ENCODE measurements at places on chromosomes 3 and 15.

- no peak for DNase-seq
Observed at GRCh38 chr3:151318313-151318712, 1.7 kb upstream of the GPR87 start.

GRCh38 chr3:132638706-132639105 lies 20.9 kb downstream of the ACAD11 start:
- no peak for DNase-seq

GRCh38 chr3:47394140-47394870 lies 13.5 kb downstream of the PTPN23 start:
- no peak for DNase-seq

DNA sequence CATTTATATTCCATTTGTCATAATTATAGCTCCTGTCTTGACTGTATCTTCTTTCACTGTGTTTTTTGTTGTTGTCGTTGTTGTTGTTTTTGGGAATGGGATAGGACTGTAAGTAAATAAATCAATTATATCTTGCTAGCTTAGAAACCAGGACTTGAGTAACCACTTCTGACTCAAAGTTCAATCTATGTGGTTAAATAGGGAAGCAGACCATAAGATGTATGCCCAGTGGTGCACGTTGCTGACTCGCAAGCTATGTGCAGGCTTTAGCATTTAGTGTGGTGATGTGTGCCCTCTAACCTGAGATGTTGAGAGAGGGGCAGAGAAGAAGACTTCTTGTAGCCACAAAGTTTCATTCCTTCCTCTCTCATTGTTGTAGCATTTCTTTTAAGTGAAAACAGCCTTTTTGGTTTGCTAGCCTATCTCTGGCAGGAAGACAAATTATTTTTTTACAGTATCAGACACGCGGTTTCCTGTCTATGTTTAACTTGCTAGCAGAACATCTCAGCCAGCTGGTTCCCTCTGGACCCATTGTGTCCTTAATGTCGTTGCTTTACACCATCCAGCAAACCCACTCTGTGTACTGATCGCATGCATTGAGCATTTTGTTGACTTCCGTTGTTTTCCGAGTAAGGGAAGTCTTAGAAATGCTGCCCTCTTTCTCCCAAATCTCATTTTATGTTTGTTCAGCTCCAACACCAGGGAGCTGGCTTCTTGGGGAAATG lies 52.1 kb downstream of the TGFBR2 start:
- DNase-seq: no peak

DNA sequence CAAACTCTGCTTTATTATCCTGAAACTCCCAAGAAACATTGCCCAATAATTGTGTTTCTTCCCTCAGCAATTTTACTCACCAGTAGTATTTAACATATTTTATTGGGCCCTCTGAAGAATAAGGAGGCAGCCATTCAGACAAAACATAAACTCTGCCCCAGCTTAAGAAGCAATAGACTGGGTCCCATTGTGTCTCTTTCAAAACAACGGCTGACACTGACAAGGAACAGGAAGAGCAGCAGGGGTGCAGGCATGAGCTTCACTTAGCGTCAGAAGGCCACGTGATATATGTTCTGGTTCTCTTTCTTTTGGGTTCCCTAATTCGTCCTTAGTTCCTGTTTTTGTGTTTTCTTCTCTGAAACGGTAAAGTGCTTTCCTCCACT lies 242.3 kb downstream of the FHIT start:
- no peak for DNase-seq

DNA sequence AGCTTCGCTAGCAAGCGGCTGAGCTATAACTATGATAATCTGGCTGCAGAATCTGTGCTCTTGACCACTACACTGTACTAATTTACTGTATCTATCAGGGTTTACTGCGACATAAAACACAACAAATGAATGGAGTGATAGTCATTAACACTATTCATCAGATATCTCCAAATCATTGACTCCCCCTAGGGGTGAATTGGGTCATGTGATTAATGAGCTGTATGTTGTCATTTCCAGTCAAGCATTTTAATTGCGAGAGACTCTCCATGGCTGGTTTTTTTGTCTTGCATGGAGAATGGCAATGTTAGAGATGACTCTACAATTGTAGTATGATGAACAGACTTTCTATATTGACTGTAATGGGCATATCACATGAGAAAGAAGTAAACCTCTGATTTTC lies 10.5 kb upstream of the TM4SF18 start:
- no peak for DNase-seq

DNA sequence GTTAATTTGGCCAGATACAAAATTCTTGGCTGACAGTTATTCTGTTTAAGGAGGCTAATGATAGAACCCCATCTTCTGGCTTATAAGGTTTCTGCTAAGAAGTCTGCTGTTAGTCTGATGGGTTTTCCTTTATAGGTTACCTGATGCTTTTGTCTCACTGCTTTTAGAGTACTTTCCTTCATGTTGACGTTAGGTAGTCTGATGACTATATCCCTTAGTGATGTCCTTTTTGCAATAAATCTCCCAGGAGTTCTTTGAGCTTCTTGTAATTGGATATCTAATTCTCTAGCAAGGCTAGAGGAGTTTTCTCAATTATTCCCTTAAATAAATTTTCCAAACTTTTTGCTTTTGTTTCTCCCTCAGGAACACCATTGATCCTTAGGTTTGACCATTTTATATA lies 114.1 kb upstream of the CDIN1 start:
- DNase-seq: no peak

- DNase-seq: no peak
Observed at GRCh38 chr3:129897026-129897425, 3.5 kb upstream of the TMCC1 start.

GRCh38 chr3:196518966-196519717 lies 4.0 kb upstream of the SMCO1 start:
- peak; percentile 25 for DNase-seq

GRCh38 chr3:167777356-167777755 lies 41.8 kb downstream of the SERPINI1 start:
- no peak for DNase-seq

GRCh38 chr3:56923526-56924224 lies 121.9 kb upstream of the ARHGEF3 start:
- DNase-seq: no peak

DNA sequence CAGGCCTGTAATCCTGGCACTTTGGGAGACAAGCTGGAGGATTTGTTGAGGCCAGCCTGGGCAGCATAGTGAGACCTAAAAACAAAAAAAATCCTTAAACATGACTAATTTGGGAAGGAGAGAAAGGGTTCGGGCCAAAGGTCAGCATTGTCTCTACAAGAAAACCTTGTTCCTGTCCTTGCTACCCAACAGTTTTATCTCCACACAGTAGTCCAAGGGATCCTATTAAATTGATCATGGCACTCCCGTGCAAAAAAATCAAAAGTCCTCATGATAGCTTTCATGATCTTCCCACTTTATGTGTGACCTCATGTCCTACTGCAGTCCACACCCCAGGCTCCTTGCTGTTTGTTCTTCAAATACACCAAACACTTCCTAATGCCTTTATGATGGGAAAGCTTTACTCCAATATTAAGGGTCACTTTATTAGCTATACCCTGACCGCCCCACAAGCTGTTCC lies 4.2 kb downstream of the RPL15 start:
- no peak for DNase-seq
